ENCODE measurements at places on chromosomes 6 and 20.
A peak's percentile ranks its signal among the peaks of the same experiment; 100 is the strongest.

GRCh38 chr6:81690073-81690472 is 62.4 kb downstream of the TENT5A start:
- no peak for DNase-seq

DNA sequence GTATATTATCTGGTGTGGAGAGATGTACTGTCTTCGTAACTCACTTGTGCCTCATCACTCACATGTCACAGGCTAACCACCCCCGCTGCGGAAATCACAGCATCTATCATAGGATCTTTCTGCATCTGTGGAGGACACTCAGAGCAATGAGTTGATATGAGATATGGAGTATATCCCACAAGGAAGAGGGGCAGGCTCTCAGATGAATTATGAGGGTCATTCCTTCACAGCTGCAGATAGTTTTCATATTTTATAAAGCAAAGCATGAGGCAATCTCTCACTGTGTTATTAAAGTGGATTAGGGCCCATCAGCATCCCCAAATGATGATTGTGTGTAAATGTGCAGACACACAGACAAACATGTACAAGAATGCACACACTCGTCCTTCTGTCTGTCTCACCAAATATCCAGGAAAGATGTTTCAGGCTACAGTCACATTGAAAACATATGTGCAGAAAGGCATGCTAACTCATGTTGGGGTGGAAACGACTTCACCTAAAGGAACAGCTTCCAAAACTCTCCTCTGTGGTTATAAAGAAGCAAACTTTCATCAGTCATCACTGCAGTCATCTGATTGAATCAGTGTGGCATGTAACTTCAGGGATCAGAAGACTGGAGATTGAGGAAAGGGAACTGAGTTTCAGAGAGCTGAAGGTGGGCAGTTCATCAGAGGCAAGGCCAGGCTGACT is 164.7 kb downstream of the FOXC1 start:
- DNase-seq = no peak

- DNase-seq = no peak
These were observed 43.8 kb downstream of the BMP6 start for GRCh38 chr6:7769702-7770101.

- DNase-seq = peak; percentile 53
These were observed 12.2 kb upstream of the KCNK15 start for GRCh38 chr20:44733341-44734069.

DNA sequence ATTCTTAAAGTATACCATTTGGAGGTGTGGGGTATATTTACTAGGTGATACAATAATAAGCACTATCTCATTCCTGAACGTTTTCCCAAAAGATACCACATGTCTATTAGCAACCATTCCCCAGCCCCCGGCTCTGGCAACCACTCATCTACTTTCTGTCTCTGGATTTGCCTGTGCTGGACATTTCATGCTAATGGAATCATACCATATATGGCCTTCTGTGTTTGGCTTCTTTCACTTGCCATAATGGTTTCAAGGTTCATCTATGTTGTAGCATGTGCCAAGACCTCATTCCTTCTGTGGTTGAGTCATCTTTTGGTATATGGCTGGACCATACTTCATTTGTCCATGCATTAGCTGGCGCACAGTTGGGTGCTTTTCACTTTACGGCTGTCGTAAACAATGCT is 39.7 kb downstream of the BCAS4 start:
- DNase-seq = no peak

DNA sequence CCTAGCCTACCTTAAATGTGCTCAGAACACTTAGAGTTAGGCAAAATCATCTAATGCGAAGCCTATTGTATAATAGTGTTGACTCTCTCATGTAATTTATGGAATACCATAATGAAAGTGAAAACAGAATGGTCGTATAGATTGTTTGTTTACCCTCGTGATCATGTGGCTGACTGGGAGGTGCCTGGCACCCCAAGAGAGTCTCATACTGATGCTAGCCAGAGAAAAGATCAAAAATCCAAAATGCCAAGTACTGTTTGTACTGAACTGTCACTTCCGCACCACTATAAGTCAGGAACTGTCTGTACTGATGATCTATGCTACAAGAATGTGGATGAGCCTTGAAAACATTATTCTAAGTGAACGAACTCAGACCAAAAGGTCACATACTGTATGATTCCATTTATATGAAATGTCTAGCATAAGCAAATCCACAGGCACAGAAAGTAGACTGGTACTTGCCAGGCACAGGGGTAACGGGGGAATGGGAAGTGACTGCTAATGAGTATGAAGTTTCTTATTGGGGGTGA is 22.4 kb downstream of the ZMYND8 start:
- DNase-seq = peak; percentile 34

DNA sequence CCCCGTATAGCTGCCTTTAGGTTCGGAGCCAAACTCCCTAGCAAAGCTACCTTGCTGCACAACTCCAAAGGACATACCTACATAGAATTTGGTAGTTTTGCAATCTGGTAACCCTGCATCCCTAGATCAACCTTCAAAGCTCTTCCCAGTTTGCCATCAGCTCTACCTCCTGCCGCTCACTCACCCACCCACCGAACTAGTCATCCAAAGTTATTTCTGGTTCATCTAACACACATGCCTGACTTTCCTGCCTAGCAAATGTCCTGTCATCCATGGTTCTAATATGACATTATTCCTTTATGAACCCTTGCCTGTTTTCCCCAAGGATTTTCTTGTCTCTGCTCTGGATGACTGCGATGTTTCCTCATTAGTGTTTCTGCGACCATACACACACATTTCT is 21.6 kb downstream of the SPAG4 start:
- DNase-seq = no peak

DNA sequence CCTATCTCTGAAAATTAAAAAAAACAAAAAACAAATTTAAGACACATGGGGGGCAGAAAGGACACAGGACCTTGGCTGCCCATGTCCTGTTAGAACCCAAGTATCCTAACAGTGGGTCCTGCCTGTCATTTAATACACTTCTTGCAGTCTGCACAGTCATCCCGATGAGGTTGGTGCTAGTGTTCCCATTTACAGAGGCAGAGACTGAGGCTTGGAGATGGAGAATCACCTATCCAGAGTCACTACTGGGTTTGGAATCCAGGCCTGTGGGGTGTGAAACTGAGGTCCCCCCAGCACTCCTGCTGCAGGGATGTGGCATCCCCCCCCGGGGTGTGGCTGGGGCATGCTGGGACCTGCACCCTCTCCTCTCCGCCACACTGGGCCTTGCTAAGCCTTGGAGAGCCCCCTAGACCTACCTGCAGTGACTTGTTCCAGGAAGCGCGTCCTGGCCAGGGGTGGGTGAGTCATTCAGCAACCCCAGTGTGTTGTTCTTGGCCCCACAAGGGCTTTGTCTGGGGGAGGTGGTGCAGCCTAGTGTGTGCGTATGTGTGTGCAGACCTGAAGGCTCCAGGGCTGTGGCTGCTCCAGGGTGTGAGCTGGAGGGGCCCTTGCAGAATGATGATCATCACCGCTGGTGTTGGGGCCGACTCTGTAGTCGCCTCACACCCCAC is 49.7 kb downstream of the BCAS4 start:
- no peak for DNase-seq

- peak; percentile 55 for DNase-seq
These were observed 58.6 kb downstream of the DAAM2 start for GRCh38 chr6:39850736-39851297.

DNA sequence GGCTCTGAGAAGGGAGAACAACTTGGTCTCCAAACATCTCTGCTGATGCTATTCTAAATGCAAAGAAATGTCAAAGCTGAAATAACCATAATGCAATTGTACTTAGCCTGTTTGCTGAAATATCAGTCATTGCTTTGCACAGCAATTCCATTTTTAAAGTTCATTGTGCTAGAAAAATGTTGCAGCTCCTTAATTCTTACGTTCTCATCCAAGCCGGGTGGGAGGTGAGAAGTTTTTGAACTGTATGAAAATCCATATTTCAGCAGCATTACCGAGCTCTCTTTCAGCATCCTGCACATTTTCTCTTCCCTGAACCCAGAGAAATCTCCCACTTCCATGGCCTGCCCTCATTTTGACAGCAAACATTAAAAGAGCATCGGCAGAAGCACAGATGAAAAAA is 630.0 kb downstream of the PTPRT start:
- DNase-seq = no peak

GRCh38 chr6:79186564-79186963 is 47.9 kb downstream of the HMGN3 start:
- DNase-seq = no peak

DNA sequence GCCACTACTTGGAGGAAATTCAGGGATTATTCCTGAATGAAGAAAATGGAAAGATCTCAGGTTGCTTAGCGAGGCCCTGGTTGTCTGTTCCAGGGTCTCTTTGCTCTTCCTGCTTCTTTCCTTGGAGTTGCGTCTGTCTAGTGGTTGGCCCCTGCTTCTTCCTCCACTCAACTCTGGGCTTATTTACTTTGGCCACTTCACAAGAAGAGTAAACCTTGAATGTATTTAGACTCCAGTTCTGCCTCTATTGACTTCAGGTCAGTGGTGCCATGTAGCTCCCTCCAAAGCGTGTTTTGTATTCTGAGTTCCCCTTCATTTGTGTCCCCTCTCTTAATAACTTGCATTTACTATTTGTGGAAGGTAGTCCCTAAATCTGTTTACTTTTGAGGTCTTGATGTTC is 456.5 kb downstream of the UTRN start:
- DNase-seq = no peak

GRCh38 chr6:4942673-4943009 is 61.2 kb downstream of the RPP40 start:
- DNase-seq = no peak

Measured in NCI-H2029 (cell line).